ENCODE measurements at places on chromosomes 3 and 15.

DNA sequence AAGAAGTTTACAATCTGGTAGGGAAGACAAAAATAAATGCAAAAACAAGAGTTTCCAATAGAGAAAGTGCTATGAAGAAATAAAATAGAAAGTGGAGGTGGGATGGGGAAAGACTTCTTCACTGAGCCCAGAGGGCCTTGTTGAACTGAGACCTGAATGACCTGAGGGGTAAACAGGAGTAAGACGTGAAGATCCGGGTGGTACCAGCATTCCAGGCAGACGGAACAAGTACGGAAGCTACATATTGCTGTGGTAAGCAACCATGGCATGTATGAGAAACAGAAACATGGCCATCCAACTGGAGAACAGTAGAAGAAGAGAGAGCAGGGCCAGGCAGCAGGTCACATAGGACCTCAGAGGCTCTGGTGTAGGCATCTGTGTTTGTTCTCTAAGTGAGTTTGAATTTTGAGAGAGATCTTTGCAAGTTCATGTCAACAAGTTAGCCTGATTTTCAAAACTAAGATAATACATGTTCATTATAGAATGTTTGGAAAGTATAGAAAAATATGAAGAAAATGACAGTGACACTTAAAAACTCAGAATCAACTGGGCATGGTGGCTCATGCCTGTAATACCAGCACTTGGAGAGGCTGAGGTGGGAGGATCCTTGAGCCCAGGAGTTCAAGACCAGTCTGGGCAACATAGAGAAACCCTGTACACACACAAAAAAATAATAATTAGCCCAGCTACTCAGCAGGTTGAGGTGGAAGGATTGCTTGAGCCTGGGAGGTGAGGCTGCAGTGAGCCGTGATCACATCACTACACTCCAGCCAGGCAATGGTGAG lies 64.3 kb downstream of the SLC49A4 start:
- DNase-seq: no peak

- DNase-seq: no peak
These were observed 332.8 kb downstream of the ULK4 start for GRCh38 chr3:41629072-41629471.

DNA sequence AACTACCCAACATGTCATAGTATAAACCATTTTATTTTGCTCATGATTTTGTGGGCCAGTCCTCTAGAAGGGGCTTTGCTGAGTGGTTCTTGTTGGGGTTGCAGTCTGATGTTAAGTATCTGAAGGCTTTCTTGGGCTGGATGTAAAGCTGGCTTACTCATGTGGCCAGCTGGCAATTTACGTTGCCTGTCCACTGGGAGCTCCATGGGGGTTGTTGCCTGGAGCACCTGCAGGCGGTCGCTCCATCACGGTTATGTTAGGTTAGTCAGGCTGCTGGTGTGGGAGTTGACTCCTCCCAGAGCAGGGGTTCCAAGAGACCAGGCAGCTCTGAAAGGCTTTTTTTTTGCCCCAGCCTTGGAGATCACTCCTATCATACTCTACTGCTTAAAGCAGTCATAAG lies 98.1 kb downstream of the NR1D2 start:
- no peak for DNase-seq

GRCh38 chr15:99006904-99007495 lies 592 bp downstream of the PGPEP1L start:
- DNase-seq: no peak

- DNase-seq: no peak
These were observed 145.9 kb downstream of the PDZRN3 start for GRCh38 chr3:73478858-73479257.

GRCh38 chr15:78651930-78652615 lies 11.1 kb upstream of the CHRNB4 start:
- DNase-seq: no peak

DNA sequence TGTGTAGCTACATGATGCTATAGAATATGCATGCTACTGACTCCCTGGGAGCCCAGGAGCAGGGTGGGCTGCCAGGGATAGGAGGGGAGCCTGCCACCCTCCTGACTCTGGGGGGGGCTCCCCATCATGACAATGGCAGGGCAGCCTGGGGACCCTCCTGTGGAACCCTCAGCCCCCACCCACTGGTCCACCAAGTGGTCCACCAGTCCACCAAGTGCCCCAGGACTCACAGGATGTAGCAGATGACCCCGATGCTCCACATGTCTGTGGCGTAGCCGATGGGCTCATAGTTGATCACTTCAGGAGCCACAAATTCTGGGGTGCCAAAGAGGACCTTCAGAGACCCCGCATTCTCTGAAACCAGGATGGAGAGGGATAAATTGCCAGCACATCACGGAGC lies 53.0 kb upstream of the HACD2 start:
- DNase-seq: no peak

DNA sequence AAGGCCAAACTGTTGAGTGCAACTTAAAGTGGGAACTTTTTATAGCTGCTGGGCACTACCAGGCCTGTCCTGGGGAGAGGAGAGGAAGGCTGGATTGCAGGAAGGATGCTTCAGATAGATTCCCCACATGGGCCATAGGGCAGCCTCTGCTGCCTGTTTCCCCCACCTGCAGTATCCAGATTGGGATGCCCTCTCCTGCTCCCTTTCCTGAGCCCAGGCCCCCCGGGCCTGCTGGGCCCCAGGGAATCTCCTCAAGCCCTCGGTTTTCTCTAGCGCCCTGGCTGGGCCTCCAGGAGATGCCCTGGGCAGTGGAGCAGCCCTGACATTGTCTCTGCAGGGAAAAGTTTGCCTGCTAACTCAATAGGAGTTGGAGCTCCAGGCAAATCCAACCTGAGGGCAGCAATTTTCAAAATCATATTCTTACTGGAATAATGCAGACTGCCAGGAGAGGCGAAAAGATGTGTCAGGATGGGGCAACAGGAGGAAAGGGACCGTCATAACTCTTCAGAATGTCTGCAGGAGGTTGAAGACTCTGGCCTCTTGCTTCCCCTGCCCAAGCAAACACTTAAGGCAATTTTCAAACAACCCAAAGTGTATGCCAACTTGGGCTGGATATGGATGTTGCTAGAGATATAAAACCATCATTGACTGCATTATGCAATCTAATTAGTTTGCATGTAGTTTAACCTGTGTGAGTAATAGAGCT lies 4.4 kb downstream of the NR2F2 start:
- DNase-seq: no peak

- DNase-seq: peak; percentile 62
These were observed 1.3 kb upstream of the KLHL40 start for GRCh38 chr3:42683875-42684598.

- no peak for DNase-seq
These were observed 869 bp downstream of the PLA1A start for GRCh38 chr3:119598410-119599098.

Measured in stimulated activated naive CD4-positive, alpha-beta T cell treated with Interleukin-2 at 50 U/mL for 16 hours (primary cell).